Astrocyte of the hippocampus (primary cell): ENCODE measurements at places on chromosomes 7 and 10.

GRCh38 chr7:85916016-85916415, 727.7 kb upstream of the GRM3 start:
- no peak for DNase-seq

- no peak for DNase-seq
Measured at GRCh38 chr10:6567203-6567703, 12.8 kb downstream of the PRKCQ start.

DNA sequence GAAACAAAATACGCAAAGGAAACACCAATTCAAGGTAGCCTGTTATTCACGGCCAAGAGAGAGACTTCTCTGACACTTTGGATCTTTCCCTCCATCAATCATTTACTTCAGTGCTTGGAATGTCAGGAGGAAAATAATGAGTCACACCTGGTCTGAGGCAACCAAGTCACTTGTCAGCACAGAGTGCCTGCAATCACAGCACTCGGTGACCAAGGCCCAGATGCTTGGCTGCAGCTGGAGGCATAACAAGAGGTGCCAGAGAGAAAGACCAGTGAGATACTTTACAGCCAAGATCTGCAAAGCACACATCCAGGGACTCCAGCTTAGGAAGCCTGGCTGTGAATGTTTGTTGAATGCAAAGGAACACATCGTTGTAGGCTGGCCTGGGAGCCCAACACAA, 33.9 kb downstream of the ASB13 start:
- no peak for DNase-seq

DNA sequence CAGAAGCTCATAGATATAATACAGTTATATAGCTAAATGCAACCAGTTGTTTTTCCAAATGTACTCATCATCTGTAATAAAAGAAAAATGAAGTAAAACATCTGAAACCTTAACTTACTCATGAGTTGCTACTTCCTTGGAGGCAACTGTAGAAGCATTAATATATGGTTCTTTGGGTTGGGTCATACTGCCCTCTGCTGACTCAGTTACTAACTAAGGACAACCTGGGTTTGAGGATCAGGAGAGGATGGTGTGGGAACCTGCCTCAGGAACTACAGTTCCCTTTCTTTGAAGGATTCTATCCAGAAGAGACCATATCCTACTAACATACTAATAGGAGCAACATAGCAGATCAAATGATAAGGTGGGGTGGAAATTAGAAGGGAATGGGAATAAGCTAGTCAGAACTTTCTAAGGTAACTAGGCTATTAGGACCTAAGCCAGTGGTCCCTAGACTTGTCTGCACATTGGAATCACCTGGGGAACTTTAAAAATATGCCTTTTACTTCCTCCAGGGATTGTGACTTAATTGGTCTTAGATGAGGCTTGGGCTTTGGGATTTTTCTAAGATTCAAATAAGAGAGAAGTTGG, 20.7 kb downstream of the COX15 start:
- peak; percentile 74 for DNase-seq

GRCh38 chr10:103590744-103591291, 97.3 kb downstream of the NEURL1 start:
- no peak for DNase-seq

GRCh38 chr7:27099453-27100370, 2.8 kb downstream of the HOXA2 start:
- DNase-seq = no peak

- no peak for DNase-seq
Measured at GRCh38 chr7:151405588-151405987, 4.2 kb downstream of the WDR86 start.

- no peak for DNase-seq
Measured at GRCh38 chr10:98623176-98623575, 176.4 kb upstream of the HPS1 start.

DNA sequence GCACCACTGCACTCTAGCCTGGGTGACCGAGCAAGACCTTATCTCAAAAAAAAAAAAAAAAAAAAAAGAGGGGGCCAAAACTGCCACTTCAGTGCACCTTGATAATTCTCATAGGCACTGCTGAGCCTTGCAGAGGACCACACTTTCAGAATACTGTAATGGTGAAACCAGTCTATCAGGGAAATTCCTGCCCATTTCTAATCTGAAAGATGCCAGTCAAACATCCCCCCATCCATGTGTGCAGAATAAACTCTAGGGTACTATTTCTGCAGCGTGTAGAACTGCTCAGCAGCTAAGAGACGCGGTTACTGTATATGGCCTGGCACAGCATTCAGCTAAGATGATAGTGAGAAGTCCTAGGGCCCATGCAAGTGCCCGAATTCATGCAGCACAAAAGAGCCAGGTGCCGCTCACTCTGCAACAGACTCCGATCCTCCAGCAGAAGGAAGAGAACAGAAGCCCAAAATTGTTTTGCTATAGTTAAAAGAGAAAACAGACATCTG, 286.8 kb upstream of the KLF14 start:
- DNase-seq = no peak

DNA sequence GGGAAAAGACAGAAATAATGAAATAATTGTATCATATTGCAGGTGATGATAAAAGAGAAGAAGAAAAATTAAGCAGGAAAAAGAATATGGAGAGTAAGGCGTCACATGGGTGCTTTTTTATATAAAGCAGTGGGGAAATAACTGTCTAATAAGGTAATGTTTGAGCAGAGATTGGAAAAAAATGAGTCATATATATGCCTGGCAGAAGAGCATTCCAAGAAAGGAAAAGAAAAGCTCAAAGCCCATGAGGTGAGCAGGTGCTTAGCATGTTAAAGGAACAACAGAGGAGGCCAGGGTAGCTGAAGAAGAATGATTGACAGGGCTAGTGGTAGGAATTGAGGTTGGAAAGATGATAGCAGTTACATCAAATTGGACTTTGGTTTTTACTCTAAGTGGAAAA, 739.5 kb downstream of the SORCS1 start:
- no peak for DNase-seq

GRCh38 chr7:136405931-136406777, 429.0 kb upstream of the MTPN start:
- DNase-seq = peak; percentile 76

DNA sequence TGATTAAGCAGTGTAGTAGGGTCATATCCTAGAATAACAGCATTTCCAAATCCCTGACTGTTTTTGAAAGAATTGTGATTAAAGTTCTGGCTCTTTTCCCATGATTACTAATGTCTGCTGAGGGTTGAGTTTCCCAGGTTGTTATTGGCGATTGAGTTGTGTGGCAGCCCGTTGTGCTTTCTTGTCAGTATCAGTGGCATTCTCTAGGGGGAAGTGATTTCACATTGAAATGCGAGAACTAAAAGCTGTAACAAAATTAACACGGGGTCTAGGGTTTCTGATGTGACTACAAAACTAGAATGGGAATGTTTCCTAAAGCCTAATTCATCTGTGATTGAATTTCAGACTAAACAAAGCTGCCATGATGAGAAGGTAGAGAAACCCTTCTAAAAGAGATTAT, 349.4 kb downstream of the EXOC4 start:
- peak; percentile 69 for DNase-seq

GRCh38 chr7:122166275-122166674, 22.2 kb upstream of the AASS start:
- no peak for DNase-seq

- DNase-seq = no peak
Measured at GRCh38 chr7:28500138-28500537, 87.8 kb downstream of the CREB5 start.

- DNase-seq = peak; percentile 57
Measured at GRCh38 chr10:31004611-31005193, 27.0 kb downstream of the ZNF438 start.

GRCh38 chr10:61832866-61833481, 68.5 kb upstream of the ARID5B start:
- DNase-seq = peak; percentile 26

GRCh38 chr10:24000271-24000813, 208.6 kb upstream of the KIAA1217 start:
- DNase-seq = no peak

DNA sequence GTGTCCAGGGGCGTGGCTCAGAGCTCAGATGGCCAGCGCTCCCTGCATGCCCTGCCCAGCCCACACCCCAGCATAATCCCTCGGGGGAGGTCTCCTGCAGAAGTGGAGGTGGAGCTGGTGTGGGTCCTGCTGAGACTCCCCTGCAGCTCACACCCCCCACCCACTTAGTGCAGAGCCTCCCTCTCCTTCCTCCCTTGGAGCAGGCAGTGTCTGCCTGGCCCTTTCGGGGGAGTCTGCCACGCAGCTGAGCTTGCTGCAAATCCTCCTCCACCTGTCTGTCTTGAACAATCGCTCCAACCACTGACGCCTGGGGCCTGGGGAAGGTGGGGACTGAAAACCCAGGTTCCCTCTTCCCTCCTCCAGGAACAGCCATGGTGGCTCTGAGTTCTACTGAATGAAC, 219.7 kb upstream of the PPP2R2D start:
- DNase-seq = no peak

DNA sequence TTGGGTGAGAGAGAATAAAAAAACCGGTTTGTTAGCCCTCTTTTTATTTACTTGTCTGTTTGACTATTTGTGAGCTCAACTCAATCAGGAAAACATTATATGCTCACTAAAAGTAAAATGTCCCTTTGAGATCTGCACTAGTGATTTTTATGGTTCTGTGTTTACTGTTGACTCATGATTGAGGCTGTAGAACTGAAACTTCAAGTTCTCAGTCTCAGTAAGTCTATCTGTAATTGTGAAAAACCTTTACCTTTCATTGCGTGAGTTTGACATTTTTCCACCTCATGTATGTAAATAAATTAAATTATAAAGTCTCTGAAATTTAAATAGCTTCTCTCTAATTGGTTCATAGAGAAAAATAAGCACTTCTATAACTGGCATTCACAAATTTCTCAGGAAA, 17.0 kb upstream of the CASD1 start:
- no peak for DNase-seq

GRCh38 chr10:83677795-83678194, 461.5 kb upstream of the GHITM start:
- no peak for DNase-seq

DNA sequence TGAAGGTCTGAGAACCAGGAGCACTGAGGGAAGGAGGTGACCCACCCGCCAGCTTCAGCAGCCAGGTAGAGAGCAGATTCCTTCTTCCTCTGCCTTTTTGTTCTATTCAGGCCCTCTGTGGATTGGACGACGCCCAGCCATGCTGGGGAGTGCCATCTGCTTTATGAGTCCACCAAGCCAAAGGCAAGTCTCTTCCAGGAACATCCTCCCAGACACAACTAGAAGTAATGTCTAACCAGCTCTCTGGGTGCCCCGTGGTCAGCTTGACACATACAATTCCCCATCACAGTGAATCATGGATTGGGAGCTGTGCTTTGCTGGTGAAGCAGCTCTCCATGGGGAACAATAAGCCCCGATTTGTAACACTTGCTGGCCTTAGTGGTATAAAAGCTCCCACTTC, 125.2 kb downstream of the CCDC3 start:
- DNase-seq = no peak

- no peak for DNase-seq
Measured at GRCh38 chr7:6500691-6501090, 50.6 kb downstream of the GRID2IP start.

DNA sequence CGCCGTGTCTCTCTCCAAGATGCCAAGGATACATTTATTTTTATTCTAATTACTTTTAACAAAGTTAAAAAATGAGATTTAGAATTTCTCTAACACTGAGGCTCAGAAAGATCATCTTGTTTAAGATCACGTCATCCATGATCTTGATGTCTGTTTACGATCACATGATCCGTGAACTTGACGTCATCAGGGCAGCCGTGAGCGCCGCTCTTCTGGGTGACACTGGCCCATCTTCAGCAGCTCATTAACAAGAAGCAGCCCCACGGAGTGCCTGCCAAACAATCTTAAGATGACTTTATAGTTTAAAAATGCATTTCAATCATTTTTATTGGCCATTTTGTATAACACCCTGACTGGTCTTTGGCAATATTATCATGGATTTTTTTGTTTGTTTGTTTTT, 291.1 kb upstream of the PRKCQ start:
- DNase-seq = no peak

- no peak for DNase-seq
Measured at GRCh38 chr7:52270301-52270700, 765.1 kb upstream of the POM121L12 start.

GRCh38 chr7:25173184-25173583, 48.1 kb upstream of the CYCS start:
- DNase-seq = no peak

GRCh38 chr10:71697938-71698709, 21.5 kb downstream of the C10orf105 start:
- no peak for DNase-seq

GRCh38 chr10:109992485-109992884, 15.3 kb upstream of the ADD3 start:
- peak; percentile 50 for DNase-seq

DNA sequence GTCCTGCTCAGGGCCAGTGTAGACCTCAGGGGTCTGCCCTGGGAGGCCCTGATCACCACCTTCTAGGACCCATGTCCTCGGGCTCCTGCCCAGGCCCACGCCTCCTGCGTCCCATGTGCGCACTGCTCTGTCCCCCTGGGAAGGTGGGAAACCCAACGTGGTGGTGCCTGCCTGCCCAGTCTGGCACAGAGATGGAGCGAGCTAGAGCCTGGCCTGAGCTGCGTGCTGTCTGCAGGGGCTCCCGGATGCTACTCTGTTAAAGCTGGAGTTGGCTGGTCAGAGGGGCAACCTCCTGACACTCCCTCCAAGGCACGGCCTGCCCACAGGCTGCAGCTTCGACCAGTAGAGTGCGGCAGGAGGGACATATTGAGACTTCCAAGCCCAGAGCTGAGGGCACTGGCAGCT, 171.7 kb downstream of the DNAJB6 start:
- DNase-seq = no peak

DNA sequence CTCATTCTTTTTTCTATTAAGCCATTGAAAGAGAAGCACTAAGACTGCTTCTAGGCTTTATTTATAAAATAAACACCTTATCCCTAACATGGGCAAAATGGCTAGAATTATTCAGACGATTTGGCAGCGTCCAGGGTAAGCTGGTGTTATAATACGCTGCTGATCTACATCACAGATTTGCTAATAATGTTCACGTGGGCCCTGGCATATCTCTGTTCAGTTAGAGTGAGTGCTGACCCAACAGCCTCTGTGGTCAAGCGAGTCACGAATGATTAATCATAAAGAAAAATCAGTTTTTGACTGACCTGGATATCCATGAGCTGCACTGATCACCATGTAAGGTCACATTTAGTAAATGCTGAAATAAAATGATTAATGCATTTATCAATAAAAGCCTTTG, 28.4 kb upstream of the CBLL1 start:
- DNase-seq = no peak

GRCh38 chr10:51145375-51145774, 71.1 kb downstream of the PRKG1 start:
- no peak for DNase-seq

- no peak for DNase-seq
Measured at GRCh38 chr10:122056431-122057094, 67.6 kb downstream of the TACC2 start.

DNA sequence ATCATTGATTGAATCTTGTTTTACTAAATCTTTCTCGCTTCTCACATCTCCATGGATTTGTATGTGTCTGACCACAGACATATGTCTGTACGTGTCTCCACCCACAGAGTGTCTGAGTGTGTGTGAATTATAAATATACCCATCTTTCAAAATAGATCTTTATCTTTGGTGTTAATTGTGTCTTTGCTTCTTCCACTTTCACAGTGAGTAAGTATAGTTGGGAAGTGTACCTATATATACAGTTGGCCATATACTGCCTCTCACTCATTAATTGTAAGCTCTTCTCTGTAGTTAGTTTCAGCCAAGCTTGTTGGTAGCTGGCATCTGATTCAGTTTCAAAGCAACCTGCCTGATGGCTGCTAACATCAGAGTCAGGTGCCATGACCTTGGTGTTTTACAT, 18.4 kb downstream of the EEPD1 start:
- DNase-seq = no peak
